T-cell (primary cell): ENCODE measurements at places on chromosomes 3 and 15.
A peak's percentile ranks its signal among the peaks of the same experiment; 100 is the strongest.

DNA sequence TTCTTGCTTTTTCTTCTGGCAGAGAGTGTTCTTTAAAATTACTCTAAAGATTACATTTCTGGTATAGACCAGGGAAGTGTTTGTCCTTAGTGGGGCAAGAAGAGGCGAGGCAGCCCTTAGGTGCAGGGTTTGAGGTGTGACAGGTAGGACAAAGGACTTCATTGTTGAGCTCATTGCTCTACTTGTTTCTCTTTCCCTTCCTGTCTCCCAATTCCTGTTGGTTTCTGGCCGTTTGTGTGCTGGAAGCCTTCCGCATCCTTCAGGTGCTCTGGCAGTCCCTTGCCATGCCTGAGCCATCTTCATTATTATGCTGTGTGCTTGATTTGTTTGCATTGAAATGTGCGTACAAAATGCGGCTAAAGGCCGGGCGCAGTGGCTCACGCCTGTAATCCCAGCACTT lies 85.1 kb downstream of the CCK start:
- DNase-seq = no peak

DNA sequence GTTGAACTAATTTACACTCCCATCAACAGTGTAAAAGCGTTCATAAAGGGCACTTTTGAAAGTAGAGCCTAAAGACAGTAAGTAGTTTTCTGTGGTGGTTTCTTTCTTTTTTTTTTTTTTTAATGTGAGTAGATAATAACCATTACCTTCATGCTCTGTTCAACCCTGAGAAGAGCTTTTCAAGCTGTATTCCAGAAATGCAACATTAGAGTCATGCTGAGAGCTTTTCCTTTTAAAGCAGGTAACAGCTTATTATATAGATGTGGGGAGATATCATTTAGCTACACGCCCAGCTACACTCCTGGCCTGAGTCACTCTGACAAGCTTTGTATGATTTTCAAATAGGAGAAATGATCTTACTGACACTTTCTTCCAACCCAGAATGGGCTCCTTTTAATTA lies 96.2 kb upstream of the ARHGEF26 start:
- no peak for DNase-seq

DNA sequence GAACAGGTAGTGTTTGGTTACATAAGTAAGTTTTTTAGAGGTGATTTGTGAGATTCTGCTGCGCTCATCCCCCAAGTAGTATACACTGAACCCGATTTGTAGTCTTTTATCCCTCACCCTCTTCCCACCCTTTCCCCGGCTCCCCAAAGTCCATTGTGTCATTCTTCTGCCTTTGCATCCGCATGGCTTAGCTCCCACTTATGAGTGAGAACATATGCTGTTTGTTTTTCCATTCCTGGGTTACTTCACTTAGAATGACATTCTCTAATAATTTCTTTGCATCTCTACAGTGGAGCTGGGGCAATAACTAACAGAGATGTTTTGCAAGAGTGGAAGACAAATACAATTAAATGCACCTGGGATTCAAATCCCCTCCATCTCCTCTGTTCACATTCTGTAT lies 93.2 kb downstream of the TP63 start:
- DNase-seq = no peak

DNA sequence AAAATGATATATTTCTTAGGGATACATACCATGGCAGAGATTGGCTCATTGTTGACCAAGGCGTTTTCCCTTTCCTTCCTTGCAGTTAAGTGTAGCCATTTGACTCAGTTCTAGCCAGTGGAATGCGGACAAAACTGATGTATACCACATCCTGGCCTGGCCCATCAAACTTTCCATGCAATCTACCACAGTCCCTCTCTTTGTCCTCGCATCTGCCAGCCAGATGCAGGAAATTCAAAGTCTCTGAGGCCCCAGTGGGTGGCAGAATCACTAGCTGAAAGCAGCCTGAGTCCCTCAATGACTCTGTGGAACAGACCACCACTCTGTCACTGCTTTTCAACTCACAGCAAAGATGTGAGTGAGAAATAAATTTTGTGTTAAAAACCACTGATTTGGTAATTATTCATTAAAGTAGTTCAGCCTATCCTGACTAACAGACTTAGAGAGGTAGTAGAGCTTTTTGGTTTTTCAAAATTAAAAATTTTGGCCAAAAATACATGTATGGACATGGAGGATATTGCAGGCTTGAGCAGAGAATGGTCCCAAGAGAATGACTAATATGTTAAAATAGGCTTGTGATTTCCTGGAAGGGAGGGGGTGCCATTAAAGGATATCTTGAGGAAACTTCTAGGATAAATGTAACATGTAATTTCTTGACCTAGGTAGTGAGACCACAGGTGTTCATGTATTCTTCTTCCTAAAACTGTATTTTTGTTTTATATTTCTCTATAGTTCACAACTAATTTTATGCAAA lies 10.9 kb downstream of the LRRFIP2 start:
- no peak for DNase-seq

GRCh38 chr15:80485370-80486164 lies 81.4 kb downstream of the ARNT2 start:
- no peak for DNase-seq

- no peak for DNase-seq
Observed at GRCh38 chr3:119443179-119443578, 20.2 kb downstream of the TMEM39A start.

- no peak for DNase-seq
Observed at GRCh38 chr15:21268436-21268940, 171.8 kb downstream of the POTEB3 start.

- DNase-seq = peak; percentile 17
Observed at GRCh38 chr3:42213417-42213816, 52.6 kb downstream of the CCK start.

DNA sequence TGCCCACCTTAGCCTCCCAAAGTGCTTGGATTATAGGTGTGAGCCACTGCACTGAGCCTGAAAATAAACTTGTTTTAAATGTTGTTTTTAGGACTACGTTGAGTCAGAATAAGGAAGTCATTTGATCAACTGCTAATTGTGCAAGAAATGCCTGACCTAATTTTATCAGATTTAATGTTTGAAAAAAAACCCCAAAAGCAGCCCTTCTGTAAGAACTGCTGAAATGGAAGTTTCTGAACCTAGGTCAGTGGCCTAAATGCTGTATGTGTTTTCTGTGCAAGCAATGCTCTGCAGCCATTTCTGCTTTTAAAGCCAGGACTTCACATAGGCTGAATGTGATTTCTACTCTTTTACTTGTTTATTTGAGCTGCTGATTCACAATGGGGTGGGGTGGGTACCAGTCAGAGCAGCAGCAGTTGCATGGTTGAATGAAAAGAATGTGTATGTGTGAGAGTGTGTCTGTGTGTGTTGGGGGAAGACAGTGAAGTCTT lies 6.6 kb downstream of the GPX1 start:
- no peak for DNase-seq

GRCh38 chr3:129602309-129602708 lies 4.2 kb downstream of the PLXND1 start:
- DNase-seq = no peak

DNA sequence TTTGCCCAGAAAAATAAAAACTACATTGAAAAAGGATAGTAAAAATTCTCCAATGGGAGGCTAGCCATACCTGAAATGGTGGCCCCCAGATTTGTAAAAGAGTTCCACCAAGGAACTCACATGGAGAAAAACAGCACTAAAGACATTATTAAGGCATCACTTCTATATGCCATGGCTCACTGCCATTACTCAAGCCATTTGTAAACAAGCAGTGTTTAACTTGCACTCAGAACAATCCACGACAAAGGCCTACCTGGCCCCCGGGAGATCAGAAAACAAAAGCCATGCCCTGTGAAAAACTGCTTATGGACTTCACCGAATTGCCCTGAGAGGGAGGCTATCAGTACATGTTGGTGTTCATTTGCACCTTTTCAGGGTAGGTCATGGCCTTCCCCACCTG lies 19.6 kb downstream of the CCR8 start:
- DNase-seq = no peak

DNA sequence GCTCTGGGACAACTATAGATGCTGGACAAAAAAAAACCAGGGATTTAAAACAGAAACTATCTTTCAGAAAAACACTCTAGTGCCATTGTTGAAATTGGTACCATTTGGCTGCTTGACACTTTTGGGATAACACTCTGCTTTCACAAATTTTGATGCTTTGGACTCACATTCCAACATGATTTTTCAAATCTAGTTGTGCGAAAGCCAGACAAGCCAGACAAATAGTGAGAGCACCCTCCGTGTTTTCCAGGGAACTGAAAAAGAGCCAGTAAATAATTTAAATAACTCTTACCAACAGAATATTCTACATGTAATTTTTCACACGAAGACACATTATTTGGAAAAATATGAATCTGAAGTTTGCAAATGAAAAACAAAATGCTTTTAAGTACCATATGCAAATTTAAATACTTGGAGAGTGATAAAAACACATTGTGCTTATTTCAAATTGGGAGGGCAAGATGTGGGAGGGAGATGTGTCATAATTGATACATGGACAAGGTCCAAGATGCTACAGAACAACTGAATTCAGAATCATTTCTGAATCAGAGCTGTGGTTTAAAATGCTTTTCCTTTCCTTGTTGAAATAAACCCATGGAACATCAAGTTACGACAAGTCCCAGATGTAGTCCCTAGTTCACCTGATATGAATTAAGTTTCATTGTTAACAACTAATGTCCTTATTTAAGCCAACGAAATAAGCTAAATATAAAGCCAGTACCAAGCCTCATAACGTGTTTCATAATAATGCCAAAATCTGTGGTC lies 144.2 kb upstream of the SOX2 start:
- no peak for DNase-seq

GRCh38 chr15:99125061-99125891 lies 20.4 kb downstream of the SYNM start:
- no peak for DNase-seq

DNA sequence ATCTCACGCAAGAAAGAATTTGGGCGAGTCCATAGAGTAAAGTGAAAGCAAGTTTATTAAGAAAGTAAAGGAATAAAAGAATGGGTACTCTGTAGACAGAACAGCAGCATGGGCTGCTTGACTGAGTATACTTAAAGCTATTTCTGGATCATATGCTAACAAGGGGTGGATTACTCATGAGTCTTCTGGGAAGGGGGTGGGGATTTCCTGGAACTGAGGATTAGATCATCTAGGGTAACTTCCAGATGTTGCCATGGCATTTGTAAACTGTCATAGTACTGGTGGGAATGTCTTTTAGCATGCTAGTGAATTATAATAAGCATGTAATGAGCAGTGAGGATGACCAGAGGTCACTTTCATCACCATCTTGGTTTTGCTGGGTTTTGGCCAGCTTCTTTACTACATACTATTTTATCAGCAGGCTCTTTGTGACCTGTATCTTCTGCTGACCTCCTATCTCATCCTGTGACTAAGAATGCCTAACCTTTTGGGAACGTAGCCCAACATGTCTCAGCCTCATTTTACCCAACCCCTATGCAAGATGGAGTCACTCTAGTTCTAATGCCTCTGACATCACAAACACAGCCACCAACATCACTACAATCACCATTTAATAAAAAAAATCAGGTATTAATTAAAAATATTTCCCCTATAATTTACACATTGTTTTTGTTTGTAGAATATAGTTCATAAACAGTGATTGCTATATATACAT lies 890.7 kb upstream of the EPHA6 start:
- DNase-seq = no peak

- no peak for DNase-seq
Observed at GRCh38 chr3:134708671-134709070, 57.8 kb upstream of the KY start.

GRCh38 chr15:74791667-74792066 lies 9.8 kb downstream of the CSK start:
- no peak for DNase-seq

- peak; percentile 38 for DNase-seq
Observed at GRCh38 chr15:50907601-50908208, 778 bp upstream of the AP4E1 start.
